ENCODE measurements at places on chromosomes 16 and 17.

DNA sequence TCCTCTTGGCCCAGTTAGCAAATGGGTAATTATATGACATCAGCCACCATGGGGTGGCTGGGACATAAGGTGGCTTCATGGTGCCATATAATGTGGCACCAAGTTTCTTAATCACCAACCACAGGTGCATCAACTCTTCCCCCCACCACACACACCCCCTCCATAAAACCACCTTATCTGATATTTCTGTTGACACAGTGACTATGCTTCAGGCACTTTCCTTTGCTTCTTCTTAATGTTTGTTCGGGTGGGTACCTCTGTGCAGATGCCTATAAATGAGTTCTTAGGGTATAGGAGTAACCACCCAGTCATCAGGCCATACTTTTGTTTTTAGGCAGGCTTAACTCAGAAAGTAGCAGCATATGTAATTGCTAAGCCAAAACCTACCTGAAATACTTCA, 29.5 kb downstream of the RNF43 start:
- DNase-seq, result no peak

DNA sequence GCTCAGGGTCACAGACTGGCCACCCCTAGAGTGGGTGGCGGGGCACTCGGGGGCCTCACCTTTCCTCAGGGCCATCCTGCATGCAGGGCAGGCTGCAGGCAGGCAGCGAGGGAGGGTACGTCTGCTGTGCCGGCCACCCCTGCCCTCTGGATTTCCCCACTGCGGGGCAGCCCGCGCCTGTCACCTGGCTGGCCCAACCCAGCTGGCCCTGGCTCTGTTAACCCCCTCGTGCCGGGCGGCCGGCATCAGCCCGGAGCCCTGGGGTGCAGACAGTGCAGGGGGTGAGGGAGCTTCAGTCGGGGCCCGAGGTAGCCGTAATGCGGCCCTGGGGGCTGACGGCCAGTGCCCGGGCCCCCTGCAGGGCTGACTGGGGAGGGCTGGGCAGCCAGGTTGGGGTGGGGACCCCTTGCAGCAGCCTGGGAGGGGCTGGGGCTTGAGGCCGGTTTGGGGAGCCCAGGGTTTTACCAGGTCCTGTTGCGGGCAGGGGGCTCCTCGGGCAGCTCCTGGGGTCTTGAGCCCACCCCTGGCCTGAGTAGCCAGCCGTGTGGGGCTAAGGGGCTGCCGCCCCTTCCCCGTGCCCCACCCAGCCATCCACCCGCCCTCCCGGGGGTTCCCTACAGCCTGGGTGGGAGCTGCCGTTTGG, at the start of gene IGFALS:
IGFALS (minus strand) TSS at position 128 of the 643 bp plus-strand sequence; CDS start at position 75, 53 bp downstream.
- no peak for DNase-seq

GRCh38 chr16:56320811-56321558, 104.4 kb downstream of the AMFR start:
- no peak for DNase-seq

DNA sequence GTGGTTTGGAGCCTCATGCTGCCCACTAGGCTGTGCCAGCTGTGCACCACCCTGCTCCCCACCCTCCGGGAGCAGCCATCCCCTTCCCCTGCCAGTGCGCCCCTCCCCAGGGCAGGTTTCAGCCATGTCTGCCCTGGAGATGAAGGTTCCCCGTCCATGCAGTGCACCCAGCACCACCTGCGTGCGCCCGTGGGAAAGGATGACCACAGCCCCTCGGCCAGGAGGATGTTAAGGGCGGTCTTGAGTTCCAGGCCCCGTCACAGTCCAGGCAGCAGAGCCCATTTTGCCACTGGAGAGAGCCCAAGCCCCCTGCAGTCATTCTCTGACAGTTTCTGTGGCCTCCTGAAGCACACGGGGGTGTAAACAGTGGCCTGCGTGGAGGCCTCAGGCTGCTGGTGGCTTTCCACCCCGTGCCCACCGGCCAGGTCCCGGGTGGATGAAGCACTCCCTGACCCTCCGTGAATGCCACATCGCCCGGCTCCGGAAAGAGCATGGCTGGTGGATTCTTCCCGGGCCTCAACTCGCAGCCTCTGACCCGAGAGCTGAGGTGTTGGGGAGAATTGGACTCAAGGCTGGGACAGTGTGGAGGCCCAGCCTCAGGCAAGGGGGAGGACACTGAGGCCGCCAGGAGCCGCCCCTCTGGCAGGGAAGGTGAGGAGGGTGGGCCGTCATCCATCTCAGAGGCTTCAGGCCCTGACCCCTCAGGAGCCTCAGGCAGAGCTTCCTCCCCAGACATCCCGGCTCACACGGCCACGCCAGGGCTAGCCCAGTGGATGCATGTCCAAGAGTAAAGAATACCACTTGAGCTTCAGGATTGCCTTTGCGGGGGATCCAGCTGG, 69.7 kb upstream of the CHMP6 start:
- DNase-seq, result no peak

All from stimulated activated CD4-positive, alpha-beta T cell treated with anti-CD3 and anti-CD28 coated beads, Interleukin-15, amount 100 ng/mL, for 24 hours (primary cell).